Activated CD4-positive, alpha-beta T cell treated with anti-CD3 and anti-CD28 coated beads, Interleukin-2, amount 10 ng/mL, durations not matched to agents 24 days and 14 days (primary cell): ENCODE measurements at places on chromosomes 5 and 9. TPM values are rescaled to one million over a fixed set of nuclear protein-coding genes. Genes with fewer than 3 reads are reported as not detected.

GRCh38 chr9:126366366-126367011 is 39.9 kb downstream of the MVB12B start:
- DNase-seq, result peak; percentile 32

- DNase-seq, result no peak
Measured at GRCh38 chr5:170397059-170397458, 7.9 kb upstream of the KCNMB1 start.

GRCh38 chr5:32479096-32479495 is 34.6 kb upstream of the ZFR start:
- no peak for DNase-seq

DNA sequence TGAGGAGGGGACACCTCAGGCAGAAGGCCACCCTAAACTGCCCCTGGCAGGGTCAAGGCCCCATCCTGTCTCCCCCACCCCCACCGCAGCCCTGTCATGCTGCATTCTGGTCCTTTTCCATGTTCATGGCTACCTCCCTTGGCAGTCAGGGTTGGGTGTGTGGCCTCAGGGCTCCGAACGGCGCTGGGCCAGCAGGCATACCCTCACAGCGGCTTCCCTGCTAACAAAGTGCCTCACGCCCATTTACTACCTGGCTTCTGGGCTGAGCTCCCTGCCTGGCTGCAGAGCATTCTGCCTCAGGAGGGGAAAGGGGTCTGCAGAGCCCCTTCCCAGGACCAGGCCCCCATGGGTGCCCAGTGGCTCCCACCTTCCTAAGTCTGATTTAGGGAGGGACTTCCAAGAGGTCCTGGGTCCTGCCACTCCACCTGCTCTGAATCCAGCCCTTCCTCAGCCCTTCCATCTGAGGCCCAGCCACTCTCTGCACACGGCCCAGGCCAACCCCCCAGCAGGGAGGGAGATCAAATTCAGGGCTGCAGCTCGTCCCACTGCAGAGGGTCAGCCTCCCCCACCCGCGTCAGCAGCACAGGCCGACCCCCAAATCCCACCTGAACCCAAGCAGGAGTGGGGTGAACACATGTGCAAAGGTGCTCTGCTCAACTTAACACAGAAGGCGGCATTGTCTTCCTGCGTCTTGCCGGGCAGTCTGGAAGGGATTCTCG is 115.9 kb upstream of the PHYKPL start:
- no peak for DNase-seq

- DNase-seq, result no peak
Measured at GRCh38 chr5:21581508-21581907, 1271.6 kb downstream of the CDH12 start.

DNA sequence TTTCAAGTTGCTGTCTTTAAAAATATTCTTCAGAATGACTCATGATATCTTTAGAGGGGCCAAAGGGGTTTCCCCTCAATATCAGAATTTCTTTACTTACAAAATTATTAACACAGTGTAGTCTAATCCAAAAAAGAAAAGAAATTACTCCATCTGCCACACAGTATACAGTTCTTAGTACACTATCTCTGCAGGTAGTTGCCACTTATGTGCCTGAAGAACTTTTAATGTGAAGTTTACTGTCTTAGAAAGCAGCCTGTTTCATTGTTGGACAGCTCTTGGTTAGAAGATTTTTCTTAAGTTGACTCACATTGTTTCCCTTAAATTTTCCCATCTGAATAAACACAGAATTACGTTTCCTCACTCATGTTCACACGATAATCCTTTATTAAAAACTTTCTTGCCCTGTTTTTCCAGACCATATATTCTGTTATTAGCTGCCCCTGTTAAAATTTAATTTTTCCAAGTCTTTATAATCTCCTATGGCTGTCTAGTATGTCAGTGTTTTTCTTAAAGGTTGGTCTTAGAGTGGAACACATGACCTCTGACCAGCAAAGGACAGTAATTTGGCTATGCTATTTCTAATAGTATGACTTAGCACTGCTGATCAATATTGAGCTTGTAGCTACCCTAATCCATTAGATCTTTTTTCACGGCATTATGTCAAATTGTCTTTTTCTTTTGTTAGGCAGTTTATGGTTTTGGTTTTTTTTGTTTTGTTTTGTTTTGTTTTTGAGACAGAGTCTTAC is 21.8 kb upstream of the FKTN start:
- DNase-seq, result no peak

The GOLM1 gene
- 5.5 and 6.6 TPM in 2 replicates for total RNA-seq

The ZNF883 gene
- total RNA-seq, result 0.24 TPM in 1 of 2 replicates, not detected in the other

The GPR151 gene
- total RNA-seq, result not detected in 2 replicates
